ENCODE measurements at places on chromosomes 1 and 21. TPM values are rescaled to one million over a fixed set of nuclear protein-coding genes. Genes with fewer than 3 reads are reported as not detected.
A peak's percentile ranks its signal among the peaks of the same experiment; 100 is the strongest.

DNA sequence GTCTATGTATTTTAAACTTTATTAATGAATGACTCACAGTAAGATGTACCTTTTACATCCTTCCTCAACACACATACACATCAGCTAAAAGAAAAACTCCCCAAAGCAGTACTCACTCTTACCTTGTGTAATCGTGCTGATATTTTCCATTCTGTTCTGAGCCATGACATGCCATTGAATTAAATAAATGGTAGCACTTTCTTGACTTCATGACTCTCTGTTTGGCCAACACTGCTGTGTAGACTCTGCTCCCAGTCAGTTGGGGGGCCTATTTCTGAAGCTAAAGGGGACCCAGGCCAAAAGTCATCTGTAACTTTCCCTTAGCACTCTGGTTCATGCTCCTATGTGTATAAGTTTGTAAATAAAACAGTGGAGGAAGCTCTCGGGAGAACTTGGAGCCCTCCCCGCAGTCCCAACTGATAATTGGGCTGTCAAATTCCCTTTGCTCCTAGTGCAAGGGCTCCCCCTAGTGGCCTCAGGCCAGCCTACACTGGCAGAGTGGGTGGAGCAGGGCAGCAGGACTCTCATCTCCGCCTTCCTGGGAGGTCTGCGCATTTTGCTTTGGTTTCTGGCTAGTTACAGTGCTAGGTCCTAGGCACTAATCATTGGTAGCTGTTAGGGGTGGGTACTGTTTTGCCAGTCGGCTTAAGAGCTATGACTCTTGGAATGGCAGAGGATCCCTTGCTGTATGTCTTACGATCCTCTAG lies 1.7 kb upstream of the FYB2 start:
- peak; percentile 84 for DNase-seq

The RCSD1 gene
- 8.7 TPM for total RNA-seq

The KLF17 gene
- not detected for total RNA-seq

The RPS8 gene
- total RNA-seq: 2,312 TPM

The BEND5 gene
- total RNA-seq: 8.3 TPM

- DNase-seq: no peak
Measured at GRCh38 chr1:204104331-204105130, 31.6 kb downstream of the SOX13 start.

GRCh38 chr21:39736716-39737115 lies 8.3 kb upstream of the IGSF5 start:
- DNase-seq: no peak

DNA sequence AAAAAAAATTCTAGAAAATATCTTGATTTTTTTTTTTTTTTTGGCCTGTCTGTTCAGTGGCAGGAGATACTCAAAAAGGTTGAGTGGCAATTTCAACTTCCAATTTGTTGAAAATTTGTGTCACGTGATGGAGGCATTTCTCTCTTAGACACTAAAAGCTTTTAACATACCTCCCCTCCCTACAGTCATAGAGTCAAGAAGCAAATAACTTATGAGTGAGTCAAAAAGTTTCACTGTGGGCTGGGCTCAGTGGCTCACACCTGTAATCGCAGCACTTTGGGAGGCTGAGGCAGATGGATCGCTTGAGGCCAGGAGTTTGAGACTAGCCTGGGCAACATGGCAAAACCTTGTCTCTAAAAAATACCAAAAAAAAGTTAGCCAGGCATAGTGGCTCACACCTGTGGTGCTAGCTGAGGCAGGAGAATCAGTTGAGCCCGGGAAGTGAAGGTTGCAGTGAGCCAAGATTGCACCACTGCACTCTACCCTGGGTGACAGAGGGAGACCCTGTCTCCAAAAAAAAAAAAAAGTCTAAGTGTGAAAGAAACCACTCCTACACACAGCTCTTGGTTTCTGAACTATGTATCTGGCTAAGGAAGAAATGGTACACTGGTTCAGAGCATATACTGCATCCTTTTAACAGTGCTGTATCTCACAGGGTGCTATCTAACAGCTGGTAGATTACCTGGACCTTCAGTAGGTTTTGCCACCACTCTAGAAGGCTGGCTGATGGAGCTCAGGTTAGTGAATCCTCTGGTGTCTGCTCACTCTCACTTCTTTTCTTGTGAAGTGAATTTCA lies 11.6 kb upstream of the BSDC1 start:
- no peak for DNase-seq

GRCh38 chr1:201329801-201330200 lies 46.5 kb downstream of the PKP1 start:
- DNase-seq: no peak

The PLA2G2C gene
- not detected for total RNA-seq

The NEGR1 gene
- 10.0 TPM for total RNA-seq

- no peak for DNase-seq
Measured at GRCh38 chr1:66282891-66283621, 250.9 kb upstream of the SGIP1 start.

- no peak for DNase-seq
Measured at GRCh38 chr1:210252621-210253051, 20.0 kb downstream of the SERTAD4 start.

- no peak for DNase-seq
Measured at GRCh38 chr1:170734412-170735175, 70.7 kb downstream of the PRRX1 start.

The S100A12 gene
- not detected for total RNA-seq

The SYT2 gene
- not detected for total RNA-seq
